ENCODE measurements at places on chromosomes 2 and 18. TPM values are rescaled to one million over a fixed set of nuclear protein-coding genes. Genes with fewer than 3 reads are reported as not detected.
A peak's percentile ranks its signal among the peaks of the same experiment; 100 is the strongest.

CCDC68 gene
- total RNA-seq: not detected

GRCh38 chr2:142142595-142142994, 11.8 kb upstream of the LRP1B start:
- no peak overlapping the region for H3K27ac ChIP-seq
- DNase-seq: no peak
- no peaks in the 10 kb centered on the region for H3K36me3 ChIP-seq
- no peak overlapping the region for H3K4me3 ChIP-seq

DNA sequence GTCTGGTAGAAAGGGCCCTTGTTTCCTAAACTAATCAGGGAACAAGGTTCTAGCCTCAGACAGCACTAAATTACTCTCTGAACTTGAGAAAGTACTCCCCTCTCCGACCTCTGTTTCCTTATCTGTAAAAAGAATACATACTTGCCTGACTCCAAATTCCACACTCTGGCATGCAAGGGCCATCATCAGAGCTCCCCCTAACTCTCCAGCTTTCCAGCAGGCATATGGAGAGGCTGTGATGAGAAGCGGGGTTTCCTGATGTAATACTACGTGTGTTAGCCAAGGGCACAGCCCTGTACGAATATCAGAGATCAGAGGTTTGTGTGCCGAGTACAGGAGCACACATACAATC, 1.8 kb upstream of the EVA1A start:
- H3K27me3 ChIP-seq: peaks cover 67% of the 10 kb centered on the region
- no peak overlapping the region for H3K4me3 ChIP-seq
- no peaks in the 10 kb centered on the region for H3K36me3 ChIP-seq
- no peak overlapping the region for H3K27ac ChIP-seq
- no peak for DNase-seq

DNA sequence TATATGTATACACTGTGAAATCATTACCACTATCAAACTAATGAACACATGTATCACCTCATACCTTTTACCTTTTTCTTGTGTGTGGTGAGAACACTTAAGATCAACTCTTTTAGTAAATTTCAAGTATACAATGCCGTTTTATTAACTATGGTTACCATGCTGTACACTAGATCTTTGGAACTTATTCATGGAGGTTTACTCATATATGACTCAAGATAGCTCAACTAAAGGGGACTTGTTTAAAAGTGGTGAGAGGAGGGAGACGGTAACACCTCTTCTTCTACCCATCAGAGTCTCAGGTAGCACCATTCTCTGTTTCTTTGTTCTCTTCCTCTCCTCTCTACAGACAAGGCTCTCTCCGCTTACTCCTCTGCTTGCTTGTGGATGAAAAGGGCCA, 36.1 kb upstream of the TMEM178A start:
- H3K4me3 ChIP-seq: no peak overlapping the region
- no peaks in the 10 kb centered on the region for H3K4me1 ChIP-seq
- no peaks in the 10 kb centered on the region for H3K27me3 ChIP-seq
- DNase-seq: no peak
- H3K36me3 ChIP-seq: no peaks in the 10 kb centered on the region

GRCh38 chr2:222887124-222887523, 26.3 kb downstream of the ACSL3 start:
- no peak overlapping the region for H3K27ac ChIP-seq
- H3K27me3 ChIP-seq: no peaks in the 10 kb centered on the region
- H3K4me3 ChIP-seq: no peak overlapping the region
- peaks cover 10% of the 10 kb centered on the region for H3K4me1 ChIP-seq

SPATA3 gene
- 2.3 TPM for total RNA-seq

DNA sequence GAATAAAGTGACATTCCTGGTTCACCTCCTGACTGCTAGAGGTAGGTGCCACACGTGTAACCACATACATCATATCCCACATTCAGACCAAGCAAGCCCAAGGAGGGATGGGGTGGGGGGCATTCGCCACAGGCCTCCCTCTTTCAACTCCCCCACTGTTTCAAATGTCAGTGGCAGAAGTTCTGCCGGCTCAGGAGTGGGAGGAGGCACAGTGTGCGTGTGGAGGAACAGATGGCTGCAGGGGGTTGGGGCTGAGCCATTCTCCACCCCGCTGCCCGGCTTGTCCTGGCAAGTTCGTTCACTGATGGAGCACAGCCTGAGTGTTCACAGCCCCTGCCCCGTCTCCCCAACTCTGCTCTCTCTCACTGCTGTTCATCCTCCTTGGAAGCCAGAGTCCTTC, 75.4 kb upstream of the TANC1 start:
- no peak overlapping the region for H3K27ac ChIP-seq
- DNase-seq: no peak
- peaks cover 15% of the 10 kb centered on the region for H3K4me1 ChIP-seq
- peaks cover 6% of the 10 kb centered on the region for H3K36me3 ChIP-seq
- H3K4me3 ChIP-seq: no peak overlapping the region

LAMA3 gene
- not detected for total RNA-seq

DNA sequence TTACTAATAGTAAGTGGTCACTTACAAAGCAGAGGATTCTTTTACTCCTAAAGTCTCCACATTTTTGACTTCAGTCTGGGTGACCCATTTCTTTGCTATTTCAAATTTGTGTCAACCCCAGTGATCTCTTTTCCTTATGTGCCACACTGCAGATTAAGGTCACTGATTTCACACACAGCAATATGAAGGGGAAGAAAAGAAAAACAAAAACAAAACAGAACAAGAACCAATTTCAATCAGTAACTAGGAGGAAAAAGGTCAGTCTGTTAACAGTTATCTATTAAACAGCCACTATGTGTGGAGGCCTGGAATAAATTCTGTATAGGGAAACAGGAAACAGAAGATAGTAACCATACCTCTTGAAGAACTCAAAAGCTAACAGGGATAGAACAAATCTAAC, 72.0 kb upstream of the ACVR2A start:
- no peak for DNase-seq
- H3K27me3 ChIP-seq: no peaks in the 10 kb centered on the region
- H3K4me3 ChIP-seq: no peak overlapping the region
- H3K27ac ChIP-seq: no peak overlapping the region

DNA sequence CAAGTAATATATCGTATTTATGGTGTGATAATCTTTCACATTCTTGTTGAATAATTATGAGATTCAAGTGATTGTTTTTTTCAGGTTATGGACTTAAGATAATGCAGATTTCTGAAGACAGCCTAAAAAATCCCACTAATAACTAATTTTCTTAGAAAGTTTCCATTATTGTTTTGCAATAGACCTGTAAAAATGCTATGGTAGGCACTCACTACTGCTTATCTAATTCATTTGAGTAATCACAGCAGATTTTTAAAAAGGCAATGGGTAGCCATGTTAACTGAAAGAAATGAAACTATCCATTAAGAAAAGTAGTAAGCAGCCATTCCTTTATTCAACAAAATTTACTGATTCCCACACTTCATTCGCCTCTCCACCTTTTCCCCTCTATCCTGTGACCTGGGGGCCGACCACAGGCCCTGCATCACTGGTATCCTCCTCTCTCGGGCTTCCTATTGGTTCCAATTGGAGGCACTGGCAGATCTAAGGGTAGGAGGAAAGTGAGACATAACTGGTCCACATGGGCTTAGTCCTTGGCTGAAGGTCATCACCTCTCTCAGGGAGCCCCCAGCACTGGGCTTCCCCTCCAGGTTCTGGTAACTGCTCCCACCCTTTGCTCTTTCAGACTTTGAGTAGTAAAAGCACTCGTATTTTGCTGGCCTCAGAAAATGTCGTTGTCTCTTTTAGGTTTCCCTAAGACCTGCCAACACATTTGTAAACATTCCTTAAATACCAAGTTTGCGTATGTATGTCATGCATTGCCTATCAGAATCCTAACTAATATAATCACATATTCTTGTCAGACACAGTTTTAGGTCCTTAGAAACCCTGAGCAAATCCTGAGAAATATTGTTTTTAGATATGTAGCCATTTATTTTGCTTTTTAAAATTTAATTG, 18.5 kb downstream of the RBMS1 start:
- no peaks in the 10 kb centered on the region for H3K27me3 ChIP-seq
- DNase-seq: no peak
- peak overlapping the region; percentile 89 for H3K4me3 ChIP-seq
- peak overlapping the region; percentile 91 for H3K27ac ChIP-seq
- H3K4me1 ChIP-seq: peaks cover 86% of the 10 kb centered on the region

All from activated T-cell treated with anti-CD3 and anti-CD28 coated beads, Interleukin-2, amount 50 U/mL, for 72 hours (primary cell).